ENCODE measurements at places on chromosomes 4 and X. TPM values are rescaled to one million over a fixed set of nuclear protein-coding genes. Genes with fewer than 3 reads are reported as not detected.

Gene SMIM43
- total RNA-seq = 0.89 TPM

Gene PCDH18
- 82.2 TPM for total RNA-seq

Gene NDNF
- total RNA-seq = 0.55 TPM

Gene GABRG1
- total RNA-seq = not detected

Gene DDX3X
- total RNA-seq = 338 TPM

Gene HS6ST2
- 0.25 TPM for total RNA-seq

Gene ATRX
- total RNA-seq = 79.4 TPM

Gene MXRA5
- 49.0 TPM for total RNA-seq

Gene ARSD
- total RNA-seq = 11.0 TPM

Gene BEX5
- 0.33 TPM for total RNA-seq

Gene ETNPPL
- not detected for total RNA-seq

Gene F9
- not detected for total RNA-seq

Gene TRIM60
- total RNA-seq = not detected

Gene TLR10
- total RNA-seq = not detected

Gene DCAF4L1
- total RNA-seq = 0.11 TPM

Gene ARSJ
- 40.9 TPM for total RNA-seq

Gene GLRA3
- under 0.01 TPM for total RNA-seq

Gene FAT1
- 159 TPM for total RNA-seq

Gene TMPRSS11D
- under 0.01 TPM for total RNA-seq

Gene HSD17B13
- total RNA-seq = 0.22 TPM

Gene SLC7A11
- total RNA-seq = 98.3 TPM

Gene CSAG1
- not detected for total RNA-seq

Gene ING2
- 8.6 TPM for total RNA-seq

Gene VCX
- total RNA-seq = not detected

Gene RHOXF1
- not detected for total RNA-seq

Gene CPE
- 1.00 TPM for total RNA-seq

Gene EFNB1
- 25.0 TPM for total RNA-seq

Gene FBXW7
- total RNA-seq = 64.1 TPM

Gene LPAR4
- total RNA-seq = 0.12 TPM

Gene ASB9
- total RNA-seq = 0.25 TPM

Gene PNMA6A
- 3.5 TPM for total RNA-seq

Gene RBMXL3
- total RNA-seq = not detected

Gene VGLL1
- not detected for total RNA-seq

Gene ADRA2C
- total RNA-seq = 1.5 TPM

Gene GAGE1
- total RNA-seq = not detected

Gene SLC9B1
- 0.87 TPM for total RNA-seq

Gene TMPRSS11B
- not detected for total RNA-seq

Gene RTL9
- 0.11 TPM for total RNA-seq

Data from uterine smooth muscle cell (primary cell).